Mucosa of gallbladder (tissue), 1 donor: ENCODE measurements at places on chromosomes 2 and 18. TPM values are rescaled to one million over a fixed set of nuclear protein-coding genes. Genes with fewer than 3 reads are reported as not detected.

- no peak for DNase-seq
These were observed 26.6 kb downstream of the SERTAD2 start for GRCh38 chr2:64626963-64627760.

- DNase-seq: no peak
These were observed 133.3 kb downstream of the SMAD2 start for GRCh38 chr18:47797126-47797525.

DNA sequence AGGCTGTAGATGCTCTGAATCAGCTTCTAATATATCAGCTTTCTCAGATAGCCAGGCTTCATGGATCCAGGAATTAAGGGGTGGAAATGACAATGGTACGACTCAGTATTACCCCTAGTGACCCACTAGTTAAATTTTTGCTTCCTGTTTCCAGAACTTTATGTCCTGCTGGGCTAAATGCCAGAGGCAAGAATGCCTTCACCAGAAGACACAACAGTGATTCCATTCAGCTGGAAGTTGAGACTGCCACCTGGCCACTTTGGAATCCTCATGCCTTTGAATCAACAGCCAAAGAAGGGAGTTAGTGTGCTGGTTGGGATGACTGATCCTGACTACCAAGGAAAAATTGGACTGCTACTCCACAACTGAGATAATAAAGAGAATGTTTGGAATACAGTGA lies 239.1 kb downstream of the ASXL3 start:
- no peak for DNase-seq

GRCh38 chr2:241984271-241984655 lies 114.7 kb downstream of the RTP5 start:
- DNase-seq: no peak

DNA sequence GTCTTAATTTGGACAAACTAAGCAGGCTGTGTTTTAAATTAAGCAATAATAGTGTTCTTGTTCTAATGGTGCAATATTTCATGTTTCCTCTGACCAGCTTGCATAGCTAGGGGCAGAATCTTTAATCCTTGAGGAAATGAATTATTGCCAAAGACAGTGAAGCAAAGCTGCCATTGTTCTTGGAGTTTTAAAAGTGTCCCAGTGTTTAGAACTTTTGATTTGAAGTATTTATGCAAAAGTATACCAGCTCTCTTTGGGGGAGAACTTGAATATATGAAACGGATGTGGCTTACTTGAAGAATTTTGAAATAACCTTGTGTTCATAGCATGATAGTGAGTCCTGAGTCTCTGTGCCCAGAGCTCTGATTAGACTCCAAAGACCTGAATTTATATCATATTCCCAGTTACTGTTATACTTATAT lies 33.4 kb downstream of the ITGA6 start:
- DNase-seq: no peak

DNA sequence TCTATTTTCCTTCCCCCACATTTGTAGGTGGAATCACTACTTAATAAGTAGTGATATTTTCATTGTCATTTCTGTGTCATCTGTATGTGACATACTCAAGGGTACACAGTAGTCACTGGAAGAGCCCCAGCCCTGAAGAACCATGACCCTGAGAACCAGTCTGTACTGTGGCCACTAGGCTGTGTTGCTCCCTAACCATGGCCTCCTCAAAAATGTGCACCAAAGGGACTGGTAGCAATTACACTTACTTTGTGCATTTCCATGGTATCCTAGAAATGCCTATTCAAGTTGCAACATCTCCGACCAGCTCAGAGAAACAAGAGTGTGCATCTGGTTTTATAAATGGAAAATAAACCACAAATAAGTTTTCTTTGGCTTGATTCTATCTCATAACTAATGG lies 155.1 kb downstream of the DOCK10 start:
- DNase-seq: no peak

DNA sequence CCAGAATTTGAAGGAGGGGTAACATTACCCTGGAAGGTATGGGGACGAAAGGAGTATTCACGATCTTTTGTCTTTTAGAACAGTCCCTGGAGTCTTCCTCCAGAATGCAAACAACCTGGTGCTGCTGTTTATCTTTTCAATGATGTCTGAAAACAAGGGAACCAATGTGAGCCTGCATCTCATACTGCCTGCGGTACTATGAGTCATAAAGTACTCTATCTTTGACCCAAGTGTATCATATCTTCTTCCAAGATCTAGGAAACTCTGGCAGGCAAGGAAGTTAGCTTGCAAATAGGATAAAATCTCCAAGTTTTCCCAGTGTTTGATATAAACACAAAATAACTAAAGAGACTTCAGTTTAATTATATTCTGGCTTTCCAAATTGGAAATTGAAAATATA lies 968.5 kb downstream of the LRP1B start:
- no peak for DNase-seq

HSPE1 gene
- 115 TPM for total RNA-seq

GLI2 gene
- total RNA-seq: 9.2 TPM
